ENCODE measurements at places on chromosomes 3 and 15.

GRCh38 chr3:11565072-11565471, 78.6 kb downstream of the VGLL4 start:
- no peak for DNase-seq

DNA sequence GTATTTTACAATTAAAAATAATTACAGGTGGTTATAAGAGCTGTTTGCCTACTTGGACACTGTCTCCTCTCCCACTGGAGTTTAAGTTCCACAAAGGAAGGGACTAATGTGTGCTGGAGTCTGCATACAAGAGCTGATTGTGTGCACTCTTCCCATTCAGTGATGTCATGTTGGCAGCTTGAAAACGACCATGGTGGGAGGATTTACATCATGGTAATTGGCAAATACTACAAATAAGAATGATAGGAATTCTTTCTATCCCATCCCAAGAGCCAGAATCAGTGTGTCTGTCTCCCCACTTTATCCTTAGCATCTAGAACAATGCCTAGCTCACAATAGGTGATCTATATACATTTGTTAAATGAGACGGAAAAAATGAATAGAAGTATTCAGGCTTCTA, 14.1 kb downstream of the ITGA11 start:
- DNase-seq: no peak

DNA sequence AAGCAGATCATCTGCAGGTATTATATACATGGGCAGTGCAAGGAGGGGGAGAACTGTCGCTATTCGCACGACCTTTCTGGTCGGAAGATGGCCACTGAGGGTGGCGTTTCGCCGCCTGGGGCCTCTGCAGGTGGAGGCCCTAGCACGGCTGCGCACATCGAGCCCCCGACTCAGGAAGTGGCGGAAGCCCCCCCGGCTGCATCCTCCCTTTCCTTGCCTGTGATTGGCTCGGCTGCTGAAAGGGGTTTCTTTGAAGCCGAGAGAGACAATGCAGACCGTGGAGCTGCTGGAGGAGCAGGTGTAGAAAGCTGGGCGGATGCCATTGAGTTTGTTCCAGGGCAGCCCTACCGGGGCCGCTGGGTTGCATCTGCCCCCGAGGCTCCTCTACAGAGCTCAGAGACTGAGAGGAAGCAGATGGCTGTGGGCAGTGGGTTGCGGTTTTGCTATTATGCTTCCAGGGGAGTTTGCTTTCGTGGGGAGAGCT, 639 bp downstream of the MKRN3 start:
- DNase-seq: no peak

DNA sequence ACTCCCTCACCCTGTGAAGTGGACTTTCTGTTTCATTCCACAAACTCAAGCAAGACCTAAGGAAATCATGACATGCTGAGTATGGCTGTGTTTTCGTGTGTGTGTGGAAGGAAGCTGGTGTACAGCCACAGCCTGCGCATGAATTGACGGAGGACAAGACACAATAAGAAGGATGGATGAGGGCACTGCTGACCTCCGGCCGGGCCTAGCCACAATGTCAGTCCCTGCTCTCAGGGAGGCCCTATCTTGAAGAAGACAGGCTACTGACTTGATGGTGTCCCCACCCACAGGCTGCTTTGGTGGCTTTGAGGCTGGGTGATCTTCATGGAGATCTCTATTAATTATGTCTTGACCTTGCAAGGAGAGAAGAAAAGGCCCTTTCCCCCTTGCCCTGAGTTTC, 39.3 kb upstream of the CDCP1 start:
- no peak for DNase-seq
